ENCODE measurements at places on chromosomes 2 and 18.
A peak's percentile ranks its signal among the peaks of the same experiment; 100 is the strongest.

DNA sequence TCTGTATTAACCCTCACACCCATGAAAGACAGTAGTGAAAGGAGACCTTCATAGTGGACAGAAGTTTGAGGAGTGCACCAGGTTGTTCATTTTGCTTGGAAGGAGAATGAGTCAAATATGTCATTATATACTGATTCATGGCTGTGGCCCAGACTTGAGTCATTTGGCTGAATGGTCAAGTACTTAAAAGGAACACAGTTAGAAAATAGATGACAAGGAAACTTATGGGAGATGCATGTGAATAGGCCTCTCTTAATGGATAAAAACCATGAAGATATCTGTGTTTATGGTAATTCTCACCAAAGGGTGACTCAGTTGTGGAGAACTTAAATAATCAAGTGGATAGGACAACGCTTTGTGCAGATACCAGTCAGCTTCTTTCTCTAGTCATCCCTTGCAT is 524.7 kb upstream of the CNTNAP5 start:
- DNase-seq = no peak

GRCh38 chr2:28588292-28588670 is 92.4 kb downstream of the PLB1 start:
- peak; percentile 34 for DNase-seq

DNA sequence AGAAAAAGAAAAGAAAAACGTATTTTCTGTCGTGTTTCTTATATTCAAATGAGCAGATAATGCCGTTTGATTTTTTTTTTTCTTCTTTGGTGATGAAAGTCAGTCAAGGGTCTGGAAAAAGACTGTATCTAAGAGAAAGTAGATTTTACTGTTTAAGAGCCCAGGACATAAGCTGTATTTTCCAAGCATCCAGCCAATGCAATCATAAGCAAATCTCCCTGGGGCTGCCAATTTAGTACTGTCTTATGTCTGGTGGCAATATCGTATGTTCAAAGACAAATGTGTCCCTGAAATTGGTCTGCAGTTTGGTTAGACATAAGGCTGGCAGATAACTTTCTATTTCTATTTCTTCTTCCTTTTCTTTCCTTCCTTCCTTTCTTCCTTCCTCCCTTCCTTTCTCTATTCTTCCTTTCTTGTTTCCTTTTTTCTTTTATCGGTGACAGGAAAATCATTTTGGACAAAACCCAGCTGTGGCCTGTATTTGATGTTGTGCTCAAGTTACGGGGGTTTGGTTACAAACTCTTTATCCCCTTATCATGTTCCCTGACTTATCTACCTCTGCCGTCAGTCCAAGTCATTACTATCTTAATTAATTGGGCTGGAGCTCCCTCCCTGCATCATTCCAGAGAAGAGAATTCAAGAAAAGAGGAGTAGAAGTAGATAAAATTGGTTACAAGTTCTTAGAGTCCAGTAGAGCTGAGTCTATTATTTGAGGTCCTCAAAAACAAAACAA is 683.4 kb upstream of the FSHR start:
- no peak for DNase-seq

DNA sequence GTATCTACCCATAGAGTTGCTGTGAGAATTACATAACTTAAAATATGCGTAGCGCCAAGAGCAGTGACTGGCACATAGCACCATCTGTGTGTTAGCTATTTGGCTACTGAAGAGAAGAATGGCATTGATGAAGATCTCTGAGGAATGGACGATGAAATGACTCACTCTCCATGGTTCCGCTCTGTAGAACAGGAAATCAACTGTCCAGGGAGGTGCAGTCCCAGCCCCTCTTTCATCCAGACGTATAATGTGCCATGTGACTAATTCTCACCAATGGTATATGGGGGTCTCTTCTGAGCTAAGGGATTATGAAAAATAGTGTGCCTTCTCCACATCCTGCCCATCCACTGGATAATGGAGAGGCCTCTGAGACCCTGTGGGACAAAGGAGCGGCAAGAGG is 254.8 kb downstream of the CYP26B1 start:
- no peak for DNase-seq

- DNase-seq = no peak
Observed at GRCh38 chr2:189506514-189506976, 65.3 kb downstream of the WDR75 start.

DNA sequence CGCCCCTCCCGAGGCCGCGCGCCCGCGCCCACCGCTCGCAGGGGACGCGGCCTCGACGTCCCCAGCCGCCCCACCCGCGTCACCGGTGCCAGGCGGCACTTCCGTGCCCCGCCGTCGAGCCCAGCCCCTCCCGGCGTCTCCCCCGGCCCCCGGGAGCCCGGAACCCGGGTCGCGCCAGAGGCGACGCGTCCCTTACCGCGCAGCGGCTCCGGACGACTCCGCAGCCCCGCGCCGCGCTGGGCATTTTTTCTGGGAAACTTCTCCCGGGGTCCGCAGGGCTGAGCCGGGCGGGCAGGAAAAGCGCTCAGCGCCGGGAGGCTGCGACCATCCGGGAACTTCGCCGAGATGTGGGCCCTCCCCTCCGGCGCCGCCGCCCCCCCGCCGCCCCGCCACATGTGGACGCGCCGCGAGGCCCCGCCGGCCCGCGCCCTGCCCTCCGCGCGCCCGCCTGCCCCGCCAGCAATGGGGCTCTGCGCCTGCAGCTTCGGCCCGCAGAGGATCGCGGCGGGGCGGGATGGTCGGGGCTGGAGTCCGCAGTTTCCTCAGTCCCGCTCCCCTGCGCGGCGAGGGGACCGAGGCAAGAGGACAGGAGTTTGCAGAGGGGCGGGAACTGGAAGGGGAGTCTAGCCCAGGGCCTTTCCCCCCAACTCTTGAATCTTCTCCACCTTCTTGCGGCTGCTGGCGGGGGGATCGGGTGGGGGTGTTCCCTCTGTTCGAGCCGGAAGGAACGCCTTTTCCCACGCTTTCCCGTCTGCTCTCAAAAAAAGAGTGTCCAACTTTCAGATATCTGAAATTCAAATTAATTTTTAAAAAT is 81.5 kb downstream of the CHRNA1 start:
- DNase-seq = peak; percentile 38

DNA sequence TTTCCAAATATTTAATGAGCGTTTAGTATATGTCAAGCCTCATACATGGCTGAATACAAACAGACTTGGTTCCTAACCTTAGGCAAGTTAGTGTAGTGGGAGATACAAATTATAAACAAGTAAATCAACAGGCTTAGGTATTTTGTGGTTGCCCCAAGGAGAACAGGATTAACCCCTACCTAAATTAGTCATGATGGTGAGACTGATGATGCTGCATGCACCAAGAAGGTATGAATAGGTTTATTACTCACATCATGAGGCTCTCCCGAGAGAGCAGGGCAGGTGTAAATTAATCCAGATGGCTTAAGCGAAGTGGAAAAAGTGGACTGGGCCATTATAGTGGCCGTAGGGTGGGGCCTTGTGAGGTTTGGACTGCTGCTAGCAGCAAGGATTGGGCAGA is 118.1 kb upstream of the GCFC2 start:
- DNase-seq = no peak

DNA sequence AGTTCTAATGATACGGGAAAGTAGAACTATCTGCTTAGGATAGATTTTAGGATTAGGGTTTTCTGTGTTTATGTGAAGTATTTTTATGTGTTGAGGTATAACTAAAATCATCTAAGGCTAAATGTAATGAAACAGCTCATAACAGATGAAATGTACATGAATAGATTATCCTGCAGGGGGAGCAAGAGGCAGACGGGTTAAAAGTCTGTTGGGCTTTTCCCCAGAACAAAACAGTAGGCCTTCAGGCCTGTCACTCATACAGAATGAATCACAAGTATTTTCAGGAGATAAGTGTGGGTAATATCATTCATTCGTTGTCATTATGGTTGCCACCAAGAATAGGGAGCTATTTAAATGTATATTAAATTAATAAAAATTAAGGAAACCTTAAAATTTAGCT is 107.9 kb upstream of the IL1R2 start:
- peak; percentile 16 for DNase-seq

- no peak for DNase-seq
Observed at GRCh38 chr18:68177807-68178702, 536.9 kb downstream of the TMX3 start.

DNA sequence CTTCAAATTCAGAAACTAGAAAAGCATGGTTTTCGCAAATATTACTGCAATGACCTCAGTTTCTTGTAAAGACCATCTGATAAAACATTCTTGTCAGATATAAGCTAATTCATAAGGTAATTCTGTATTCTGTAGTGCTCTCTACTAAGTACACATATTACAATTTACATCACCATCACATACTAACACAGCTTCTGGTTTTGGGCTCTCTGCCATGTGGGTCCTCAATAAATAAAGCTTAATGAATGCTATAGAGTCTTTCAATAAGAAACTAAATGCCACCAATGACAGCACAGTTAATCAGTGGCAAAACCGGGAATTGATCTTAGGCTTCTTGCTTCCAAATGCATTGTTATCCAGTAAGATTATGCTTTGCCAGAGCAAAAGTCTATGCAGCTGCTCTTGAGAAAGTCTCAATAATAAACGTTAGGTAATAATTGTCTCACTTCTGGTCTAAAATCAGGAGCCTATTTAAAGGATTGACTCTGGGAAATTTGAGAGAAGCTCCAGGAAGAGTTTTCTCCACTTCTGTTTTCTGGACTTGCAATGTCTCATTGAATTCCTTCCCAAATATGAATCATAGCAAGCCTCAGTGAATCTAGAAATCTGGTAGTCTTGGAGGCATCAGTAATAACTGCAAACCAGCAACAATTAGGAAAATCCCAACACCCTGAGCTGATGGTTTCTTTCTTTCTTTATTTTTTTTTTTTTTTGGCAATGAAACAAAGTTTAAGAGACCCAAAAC is 67.9 kb upstream of the RAPGEF4 start:
- DNase-seq = no peak

DNA sequence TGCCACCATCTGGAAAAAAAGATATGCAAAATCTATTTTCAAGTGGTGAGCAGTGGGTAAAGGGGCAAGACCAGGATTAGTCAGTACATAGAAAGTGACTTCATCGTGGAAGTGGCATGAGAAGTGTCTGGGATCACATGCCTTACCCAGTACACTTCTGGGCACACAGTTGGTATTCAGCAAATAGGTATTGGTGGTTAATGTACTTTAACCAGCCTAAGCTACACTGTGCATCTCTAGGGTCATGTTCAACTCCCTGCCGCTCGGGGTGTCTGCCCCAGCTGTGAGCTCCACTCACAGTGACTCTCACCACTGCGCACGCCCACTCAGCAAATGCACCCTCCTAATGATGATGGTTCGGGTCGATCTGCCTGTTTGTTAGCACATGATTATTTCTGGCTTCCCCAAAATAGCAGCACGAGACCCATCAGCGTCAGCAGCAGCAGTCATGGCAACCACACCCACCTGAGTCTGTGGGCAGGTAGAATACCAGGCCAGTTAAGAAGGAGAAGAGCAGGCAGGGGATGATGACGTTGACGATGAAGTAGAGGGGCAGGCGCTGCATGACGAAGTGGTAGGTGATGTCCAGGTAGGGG is 11.1 kb downstream of the CHRNA1 start:
- no peak for DNase-seq

DNA sequence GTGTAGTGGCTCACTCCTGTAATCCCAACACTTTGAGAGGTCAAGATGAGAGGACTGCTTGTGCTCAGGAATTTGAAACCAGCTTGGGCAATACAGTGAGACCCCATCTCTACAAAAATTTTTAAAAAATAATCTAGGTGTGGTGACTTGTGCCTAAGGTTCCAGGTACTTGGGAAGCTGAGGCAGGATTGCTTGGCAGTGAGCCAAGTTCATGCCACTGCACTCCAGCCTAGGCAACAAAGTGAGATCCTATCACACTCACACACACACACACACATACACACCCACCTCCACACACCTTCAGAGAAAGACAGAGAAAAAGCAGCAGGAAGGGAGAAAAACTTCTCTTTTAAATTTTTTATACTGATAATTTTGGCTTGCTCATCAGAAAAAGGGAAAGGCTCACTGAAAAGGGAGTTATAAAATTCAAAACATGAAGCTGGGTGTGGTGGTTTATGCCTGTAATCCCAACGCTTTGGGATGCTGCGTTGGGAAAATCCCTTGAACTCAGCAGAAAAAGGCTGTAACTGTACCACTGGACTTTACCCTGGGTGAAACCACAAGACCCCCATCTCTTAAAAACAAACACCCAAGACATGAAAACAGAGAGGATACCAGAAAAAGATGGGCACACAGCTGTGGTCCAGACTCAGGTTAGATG is 25.7 kb downstream of the FAM168B start:
- no peak for DNase-seq

GRCh38 chr2:136423516-136423996 is 305.6 kb upstream of the CXCR4 start:
- peak; percentile 76 for DNase-seq

- DNase-seq = no peak
Observed at GRCh38 chr18:26536032-26536431, 12.3 kb downstream of the KCTD1 start.

DNA sequence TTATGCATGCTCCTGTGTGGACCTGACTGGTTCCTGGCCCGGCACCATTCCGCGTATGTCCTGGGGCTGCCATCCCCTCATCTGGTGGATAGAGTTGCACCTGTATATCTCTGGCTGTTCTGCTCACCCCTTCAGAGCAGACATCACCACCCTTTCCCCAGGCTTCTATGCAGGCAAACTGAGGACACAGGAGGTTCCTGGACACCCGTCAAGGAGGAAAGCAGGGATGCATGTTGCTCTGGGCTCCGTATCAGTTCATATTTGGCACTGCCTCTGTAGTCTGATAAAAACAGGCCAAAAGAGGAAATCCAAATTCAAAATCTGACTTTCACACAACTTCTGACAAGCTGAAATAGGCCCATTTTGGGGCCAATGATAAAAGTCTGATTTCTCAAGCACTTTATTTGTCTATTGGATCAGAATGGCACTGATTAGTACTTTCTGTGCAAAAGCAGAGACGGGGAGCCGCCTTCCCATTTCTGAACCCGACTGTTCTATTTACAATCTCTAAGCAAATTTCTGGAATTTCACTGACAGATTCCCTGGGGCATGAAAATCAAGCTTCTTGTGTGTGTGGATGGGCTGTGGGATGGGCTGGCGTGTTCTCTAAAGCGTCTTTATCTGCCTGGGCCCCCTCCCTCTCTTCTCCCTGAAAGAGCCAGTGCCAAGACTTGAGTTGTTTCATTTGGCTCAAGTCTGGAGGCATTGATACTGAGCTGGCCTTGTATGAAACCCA is 96.9 kb downstream of the SETBP1 start:
- DNase-seq = no peak

DNA sequence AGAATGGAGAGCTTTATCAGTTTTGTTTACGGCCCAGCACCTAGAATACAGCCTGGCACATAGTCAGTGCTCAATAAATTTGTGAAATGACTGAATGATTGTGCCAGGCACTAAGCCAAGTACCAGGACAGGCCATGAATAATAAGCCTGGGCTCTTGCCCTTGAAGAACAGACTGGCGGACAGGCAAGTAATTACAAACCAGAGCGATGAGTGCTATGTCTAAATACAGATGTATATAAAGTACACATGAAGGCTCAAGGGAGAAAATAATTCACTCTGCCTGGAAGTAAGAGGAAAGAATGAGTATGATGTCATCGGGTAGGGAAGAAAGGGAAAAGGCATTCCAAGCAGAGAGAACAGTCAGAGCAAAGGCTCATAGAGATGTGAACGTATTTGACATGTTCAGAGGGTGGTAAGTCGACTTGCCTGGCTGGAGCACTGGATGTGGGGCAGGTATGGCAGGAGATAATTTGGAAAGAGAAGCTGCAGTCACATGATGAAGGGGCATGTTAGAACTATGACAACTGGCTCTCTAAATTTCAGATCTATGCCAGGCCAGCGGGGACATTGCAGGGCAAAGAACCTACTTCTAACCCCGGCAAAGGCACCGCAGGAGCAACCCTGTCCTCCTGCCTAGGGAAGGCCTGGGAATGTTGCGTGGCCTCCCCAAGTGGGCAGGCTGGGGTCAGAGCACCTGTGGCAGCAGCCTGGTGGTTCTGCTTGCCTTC is 119.1 kb upstream of the STPG4 start:
- DNase-seq = no peak

- no peak for DNase-seq
Observed at GRCh38 chr2:156436497-156437085, 412 bp downstream of the GPD2 start.

Measured in stimulated activated CD4-positive, alpha-beta T cell treated with anti-CD3 and anti-CD28 coated beads, Interleukin-4, amount 100 ng/mL, for 4 hours (primary cell).